ENCODE measurements at places on chromosomes 3 and 15. TPM values are rescaled to one million over a fixed set of nuclear protein-coding genes. Genes with fewer than 3 reads are reported as not detected.

Gene KIF7
- total RNA-seq: 1.9 TPM

- no peak overlapping the region for H3K27ac ChIP-seq
- H3K4me3 ChIP-seq: no peak overlapping the region
- H3K4me1 ChIP-seq: no peaks in the 10 kb centered on the region
- peaks cover 19% of the 10 kb centered on the region for H3K27me3 ChIP-seq
- no peaks in the 10 kb centered on the region for H3K36me3 ChIP-seq
These were observed 8.5 kb upstream of the PIAS1 start for GRCh38 chr15:68045289-68046265.

Gene KNG1
- total RNA-seq: not detected

Gene NMNAT3
- total RNA-seq: 0.73 TPM

Gene CPN2
- total RNA-seq: not detected

Gene MFGE8
- total RNA-seq: 10.6 TPM

GRCh38 chr3:129611812-129612533 lies 5.5 kb upstream of the PLXND1 start:
- H3K36me3 ChIP-seq: peaks cover 3% of the 10 kb centered on the region
- H3K4me1 ChIP-seq: peaks cover 8% of the 10 kb centered on the region
- DNase-seq: no peak
- peaks cover 27% of the 10 kb centered on the region for H3K27me3 ChIP-seq
- no peak overlapping the region for H3K27ac ChIP-seq

DNA sequence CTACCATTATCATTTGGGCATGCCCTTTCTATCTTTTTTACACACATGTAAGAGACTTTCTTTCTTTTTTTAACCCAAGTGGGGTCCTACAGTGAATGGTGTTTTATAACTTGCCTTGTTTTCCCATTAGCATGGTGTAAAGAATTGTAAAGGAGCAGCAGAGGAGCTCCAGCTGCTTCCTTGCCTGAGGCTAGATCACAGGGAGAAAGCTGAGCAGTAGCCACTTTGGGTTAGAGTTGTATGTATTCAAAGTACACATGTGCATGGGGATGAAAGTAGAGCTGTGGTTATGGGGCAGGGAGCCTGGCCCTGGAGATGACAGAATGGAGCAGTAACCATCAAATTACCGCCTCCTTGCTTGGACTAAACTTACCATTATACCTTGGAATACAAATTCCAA lies 231.1 kb upstream of the PDZRN3 start:
- no peaks in the 10 kb centered on the region for H3K4me1 ChIP-seq
- no peaks in the 10 kb centered on the region for H3K27me3 ChIP-seq
- no peaks in the 10 kb centered on the region for H3K36me3 ChIP-seq
- DNase-seq: no peak
- H3K27ac ChIP-seq: no peak overlapping the region

Gene COLQ
- total RNA-seq: 1.7 TPM

Gene MASP1
- total RNA-seq: not detected

GRCh38 chr15:58189148-58189811 lies 51.1 kb downstream of the AQP9 start:
- no peak overlapping the region for H3K4me3 ChIP-seq
- peaks cover 34% of the 10 kb centered on the region for H3K27me3 ChIP-seq
- DNase-seq: no peak
- no peaks in the 10 kb centered on the region for H3K36me3 ChIP-seq

DNA sequence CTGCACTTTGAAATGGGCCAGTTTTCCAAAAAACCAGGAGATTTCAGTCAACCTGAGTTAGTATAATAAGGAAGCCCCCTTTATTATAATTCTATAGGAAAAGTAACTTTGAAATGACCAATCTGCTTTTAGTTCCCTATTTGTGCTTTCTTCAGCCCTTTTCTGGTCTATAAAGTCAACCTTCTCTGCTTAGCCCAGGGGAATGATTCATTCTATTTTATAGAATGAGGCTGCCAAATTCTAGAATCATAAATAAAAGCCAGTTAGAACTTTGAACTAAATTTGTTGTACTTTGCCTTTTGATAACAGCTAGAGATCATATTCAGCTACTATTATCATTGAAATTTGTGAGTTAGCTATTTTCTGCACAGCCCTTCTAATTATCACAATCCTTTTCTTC lies 24.7 kb downstream of the CIP2A start:
- H3K27ac ChIP-seq: no peak overlapping the region
- peaks cover 51% of the 10 kb centered on the region for H3K36me3 ChIP-seq
- DNase-seq: no peak
- no peak overlapping the region for H3K4me3 ChIP-seq
- peaks cover 7% of the 10 kb centered on the region for H3K4me1 ChIP-seq

Gene PLA2G4E
- not detected for total RNA-seq

DNA sequence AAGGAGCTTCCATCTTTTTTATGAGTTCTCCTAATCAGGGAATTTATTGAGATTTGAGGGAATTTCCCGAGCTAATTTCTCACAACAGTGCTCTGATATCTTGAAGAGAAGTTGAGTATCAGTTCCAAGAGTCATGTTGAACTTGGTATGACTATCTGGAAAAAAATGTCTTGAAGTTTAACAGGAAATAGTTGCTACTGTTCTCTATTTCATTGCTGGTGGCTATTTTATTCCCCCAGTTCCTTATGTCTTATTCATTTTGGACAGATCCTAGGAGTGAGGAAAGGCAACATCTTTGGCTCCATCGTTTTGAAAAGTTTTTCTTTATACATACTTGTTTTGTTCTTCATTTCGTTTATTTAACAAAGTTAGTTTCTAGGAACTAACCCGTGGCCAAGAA lies 307.8 kb upstream of the AGTR1 start:
- no peak overlapping the region for H3K27ac ChIP-seq
- no peak overlapping the region for H3K4me3 ChIP-seq
- no peak for DNase-seq

Gene FGF12
- total RNA-seq: not detected

Gene GPR149
- total RNA-seq: not detected

DNA sequence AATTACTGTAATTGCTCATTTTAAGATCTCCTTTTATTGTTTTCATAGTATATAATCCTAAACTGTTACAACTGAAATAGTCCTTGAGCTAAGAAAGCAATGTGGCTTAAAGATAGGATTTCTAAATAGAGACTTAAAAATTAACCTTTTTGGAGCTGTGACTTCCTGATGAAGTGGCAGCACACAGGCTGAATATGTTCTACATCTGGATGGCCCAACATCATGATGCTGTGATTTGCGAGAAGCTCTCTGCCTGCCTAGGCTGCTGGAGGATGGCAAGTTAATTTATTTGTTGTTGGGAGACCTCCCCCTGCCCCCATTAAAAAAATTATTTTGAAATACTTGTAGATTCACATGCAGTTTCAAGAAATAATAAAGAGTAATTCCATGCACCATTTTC lies 134.5 kb downstream of the IGF1R start:
- no peaks in the 10 kb centered on the region for H3K27me3 ChIP-seq
- no peak for DNase-seq
- peaks cover 29% of the 10 kb centered on the region for H3K4me1 ChIP-seq
- no peak overlapping the region for H3K4me3 ChIP-seq
- H3K36me3 ChIP-seq: no peaks in the 10 kb centered on the region

- no peaks in the 10 kb centered on the region for H3K27me3 ChIP-seq
- H3K27ac ChIP-seq: no peak overlapping the region
- H3K36me3 ChIP-seq: no peaks in the 10 kb centered on the region
These were observed 148.4 kb downstream of the C3orf38 start for GRCh38 chr3:88298189-88298588.

Gene STRIT1
- total RNA-seq: not detected

DNA sequence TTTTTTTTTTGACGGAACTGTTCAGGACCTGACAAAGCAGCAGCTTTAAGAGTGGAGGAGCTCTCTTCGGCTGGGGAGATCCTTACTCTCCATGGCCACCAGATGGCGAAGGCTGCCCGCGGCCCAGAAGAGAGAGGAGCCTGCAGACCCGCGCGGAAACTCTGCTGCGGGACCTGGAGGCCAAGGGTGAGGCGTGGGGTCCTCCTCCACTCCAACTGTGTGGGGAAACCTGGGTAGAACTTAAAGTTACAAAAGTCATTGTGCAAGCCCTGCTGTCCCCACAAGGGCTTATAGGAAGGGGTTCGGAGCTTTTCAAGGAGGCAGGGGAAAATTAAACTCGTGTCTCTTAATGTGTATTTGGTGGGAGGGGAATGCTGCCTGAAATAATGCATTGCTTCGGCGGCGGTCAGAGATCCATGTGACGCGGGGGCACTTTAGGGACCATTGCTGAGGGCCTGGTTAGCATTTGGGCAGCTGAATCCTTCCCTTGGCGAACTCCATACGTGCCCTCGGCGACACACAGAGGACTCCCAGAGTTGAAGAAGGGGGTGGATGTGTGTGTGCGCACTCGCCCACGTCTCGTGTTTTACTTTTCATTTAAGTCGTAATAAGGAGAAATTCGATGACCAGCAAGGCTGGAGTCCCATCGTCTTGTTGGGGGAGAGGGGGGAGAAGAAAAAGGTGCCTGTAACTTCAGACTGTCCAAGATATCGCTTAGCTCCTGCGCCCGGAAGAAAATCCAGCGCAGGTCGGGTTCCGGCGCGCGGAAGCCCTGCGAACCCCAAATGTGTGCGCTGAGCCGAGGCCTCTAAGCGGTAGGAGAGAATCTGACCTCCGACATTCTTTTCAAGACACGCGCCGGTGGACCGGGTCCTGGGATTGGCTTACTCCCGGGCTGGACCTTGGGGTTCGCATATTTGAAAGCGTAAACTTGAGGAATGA lies 9.7 kb downstream of the EOMES start:
- peak overlapping the region; percentile 68 for H3K27ac ChIP-seq
- peak overlapping the region; percentile 94 for H3K4me3 ChIP-seq
- peak; percentile 94 for DNase-seq
- peaks cover 26% of the 10 kb centered on the region for H3K4me1 ChIP-seq

DNA sequence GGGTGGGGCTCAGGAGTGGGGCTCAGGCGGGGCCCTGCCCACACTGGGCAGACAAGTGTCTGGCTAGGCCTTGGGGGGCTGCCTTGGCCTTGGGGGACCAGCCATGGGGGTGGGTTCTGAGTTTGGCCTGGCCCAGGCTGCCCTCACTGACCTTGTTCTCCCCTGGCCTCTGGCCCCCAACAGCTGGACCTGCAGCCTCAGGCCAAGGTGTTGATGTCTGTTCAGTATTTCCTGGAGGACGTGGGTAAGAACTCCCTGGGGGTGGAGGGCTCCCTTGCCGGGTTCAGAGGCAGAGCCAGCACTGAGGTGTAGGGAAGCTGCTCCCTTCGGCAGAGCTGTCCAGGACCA lies 20.0 kb downstream of the PRKCD start:
- H3K27me3 ChIP-seq: no peaks in the 10 kb centered on the region
- DNase-seq: no peak
- peaks cover 31% of the 10 kb centered on the region for H3K36me3 ChIP-seq
- H3K4me3 ChIP-seq: no peak overlapping the region

DNA sequence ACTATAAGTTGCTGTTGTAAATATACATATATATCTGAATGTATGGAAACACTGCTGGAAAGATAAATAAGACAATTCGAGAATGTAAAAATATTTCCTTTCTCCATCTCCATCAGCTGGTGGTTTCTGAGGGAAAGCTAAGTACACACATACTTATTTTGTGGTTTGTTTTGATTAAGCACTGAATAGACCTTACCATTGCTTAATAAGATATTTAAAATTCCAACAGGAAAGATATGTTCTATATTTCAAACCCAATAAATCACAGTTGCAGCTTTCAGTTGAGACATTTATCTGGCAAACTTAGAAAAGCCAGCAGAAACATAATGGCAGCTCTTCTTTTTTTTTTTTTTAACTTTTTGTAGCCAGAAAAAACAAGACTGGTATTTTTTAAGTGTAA lies 160.4 kb downstream of the VGLL3 start:
- H3K4me1 ChIP-seq: no peaks in the 10 kb centered on the region
- H3K4me3 ChIP-seq: no peak overlapping the region
- DNase-seq: no peak
- no peaks in the 10 kb centered on the region for H3K36me3 ChIP-seq

Gene CERS3
- 0.21 TPM for total RNA-seq

GRCh38 chr3:128266453-128266852 lies 113.2 kb downstream of the EEFSEC start:
- no peak overlapping the region for H3K27ac ChIP-seq
- no peaks in the 10 kb centered on the region for H3K27me3 ChIP-seq
- H3K36me3 ChIP-seq: peaks cover 5% of the 10 kb centered on the region
- H3K4me3 ChIP-seq: no peak overlapping the region
- no peaks in the 10 kb centered on the region for H3K4me1 ChIP-seq

DNA sequence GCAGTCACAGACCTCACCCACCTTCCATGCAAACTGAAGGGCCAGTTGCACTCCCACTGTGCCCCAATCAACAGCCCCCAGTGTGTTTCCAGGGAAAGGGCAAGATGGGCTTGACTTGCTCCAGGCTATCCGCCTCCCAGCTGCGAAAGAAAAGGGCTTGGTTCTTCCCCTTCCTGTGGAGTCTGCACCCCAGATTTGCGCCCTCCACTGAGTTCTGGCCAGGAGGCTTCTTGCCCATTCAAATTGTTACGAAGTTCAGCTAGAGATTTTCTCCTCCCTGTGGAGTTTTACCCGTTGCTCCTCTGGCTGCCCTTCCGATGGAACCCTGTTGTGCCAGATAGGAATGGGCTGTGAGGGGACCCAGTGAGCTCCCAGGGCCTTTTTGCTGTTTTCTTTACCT lies 1096.9 kb upstream of the ALCAM start:
- H3K27ac ChIP-seq: no peak overlapping the region
- H3K4me1 ChIP-seq: no peaks in the 10 kb centered on the region
- H3K36me3 ChIP-seq: no peaks in the 10 kb centered on the region

Gene ROPN1
- not detected for total RNA-seq

DNA sequence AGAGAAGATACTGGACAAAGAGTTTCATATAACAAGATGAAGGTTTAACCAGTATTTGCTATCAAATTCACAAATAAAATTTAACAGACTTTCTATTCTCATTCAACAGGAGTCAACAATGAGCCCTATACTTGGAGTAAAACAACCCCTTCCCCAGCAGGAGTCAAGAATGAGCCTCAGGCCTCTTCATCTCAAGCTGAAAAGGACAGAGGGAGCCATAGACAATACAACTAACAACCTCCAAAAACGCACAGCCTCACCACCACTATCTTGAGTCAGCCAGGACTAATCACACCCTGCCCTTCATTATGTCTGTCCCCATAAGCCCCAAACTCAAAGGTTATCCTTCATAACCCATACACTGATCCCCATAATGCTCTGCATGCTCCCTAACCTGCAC lies 36.4 kb downstream of the ETFA start:
- H3K36me3 ChIP-seq: peaks cover 58% of the 10 kb centered on the region
- no peaks in the 10 kb centered on the region for H3K4me1 ChIP-seq
- H3K4me3 ChIP-seq: no peak overlapping the region
- no peak overlapping the region for H3K27ac ChIP-seq

Gene ZBTB47
- 1.0 TPM for total RNA-seq

- no peaks in the 10 kb centered on the region for H3K36me3 ChIP-seq
- H3K4me3 ChIP-seq: no peak overlapping the region
- DNase-seq: no peak
These were observed 98.9 kb downstream of the HMG20A start for GRCh38 chr15:77519540-77519939.

DNA sequence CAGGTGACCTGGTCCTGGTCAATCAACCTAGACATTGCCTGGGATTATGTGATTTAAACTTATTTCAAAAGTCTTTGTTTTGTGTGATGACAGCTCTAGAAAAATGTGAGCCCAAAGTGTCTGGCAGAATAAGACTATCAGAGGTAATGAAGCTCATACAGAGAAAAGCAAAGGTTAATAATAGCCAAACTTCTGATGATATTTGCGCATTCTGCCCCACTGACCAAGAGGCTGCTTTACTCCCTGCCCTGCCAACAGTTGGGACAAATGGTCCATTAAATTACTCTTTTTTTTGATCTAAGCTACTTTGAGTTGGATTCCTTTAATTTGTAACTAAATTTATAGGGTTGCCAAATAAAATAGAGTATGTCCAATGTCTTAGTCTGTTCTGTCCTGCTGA lies 911.2 kb downstream of the MCTP2 start:
- H3K27me3 ChIP-seq: no peaks in the 10 kb centered on the region
- H3K36me3 ChIP-seq: no peaks in the 10 kb centered on the region
- H3K4me1 ChIP-seq: no peaks in the 10 kb centered on the region

- H3K4me1 ChIP-seq: peaks cover under 1% of the 10 kb centered on the region
- H3K27me3 ChIP-seq: no peaks in the 10 kb centered on the region
- DNase-seq: no peak
These were observed 81.4 kb downstream of the PGPEP1L start for GRCh38 chr15:98926236-98926635.

Gene DPPA2
- not detected for total RNA-seq
